ENCODE measurements at places on chromosomes 7 and 10. TPM values are rescaled to one million over a fixed set of nuclear protein-coding genes. Genes with fewer than 3 reads are reported as not detected.

DNA sequence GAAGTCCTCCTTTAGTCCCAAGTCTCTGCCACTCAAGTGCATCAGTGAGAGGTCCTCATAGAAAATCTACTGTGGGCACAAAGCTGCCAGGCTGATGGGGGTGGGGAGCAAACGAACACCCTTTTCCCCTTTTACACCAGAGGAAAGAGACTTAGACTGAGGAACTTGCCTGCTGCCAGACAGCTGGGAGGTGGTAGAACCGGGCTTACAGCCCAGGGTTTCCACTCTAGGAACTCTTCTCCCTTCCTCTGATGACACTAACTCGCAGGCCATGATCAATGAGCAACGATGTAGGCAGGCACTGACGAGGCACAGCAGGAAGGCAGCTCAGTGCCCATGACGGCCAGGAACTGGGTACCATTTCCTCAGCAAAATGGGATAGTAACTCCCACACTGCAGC lies 11.0 kb upstream of the SH2D4B start:
- no peak for DNase-seq

- DNase-seq: peak; percentile 73
Observed at GRCh38 chr10:29691564-29692072, 56.8 kb upstream of the SVIL start.

Gene TASOR2
- total RNA-seq: 72.6 TPM

Gene GNG11
- total RNA-seq: 22.9 TPM

Gene GPR158
- 10.9 TPM for total RNA-seq

Gene XRCC2
- 10.5 TPM for total RNA-seq

Gene PON1
- total RNA-seq: not detected

Gene VGF
- 45.2 TPM for total RNA-seq

DNA sequence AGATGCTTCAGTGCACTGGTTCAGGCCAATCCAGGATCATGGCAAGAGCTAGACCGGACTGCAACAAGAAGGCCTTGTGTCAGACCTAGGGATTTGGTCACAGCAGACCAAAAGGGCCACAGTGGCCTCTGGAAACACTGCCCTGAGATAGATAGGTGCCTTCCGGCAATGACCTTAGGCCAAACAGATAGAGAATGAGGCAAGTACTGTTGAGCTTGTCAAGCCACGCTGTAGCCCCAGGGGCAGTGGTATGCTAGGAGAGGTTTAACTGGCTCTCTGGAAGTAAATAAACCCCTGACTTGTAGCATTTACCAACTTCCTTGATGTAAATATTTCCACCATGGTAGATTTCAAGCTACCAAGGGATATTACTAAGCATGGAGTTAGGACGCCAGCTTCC lies 197.5 kb downstream of the GRID1 start:
- DNase-seq: no peak

DNA sequence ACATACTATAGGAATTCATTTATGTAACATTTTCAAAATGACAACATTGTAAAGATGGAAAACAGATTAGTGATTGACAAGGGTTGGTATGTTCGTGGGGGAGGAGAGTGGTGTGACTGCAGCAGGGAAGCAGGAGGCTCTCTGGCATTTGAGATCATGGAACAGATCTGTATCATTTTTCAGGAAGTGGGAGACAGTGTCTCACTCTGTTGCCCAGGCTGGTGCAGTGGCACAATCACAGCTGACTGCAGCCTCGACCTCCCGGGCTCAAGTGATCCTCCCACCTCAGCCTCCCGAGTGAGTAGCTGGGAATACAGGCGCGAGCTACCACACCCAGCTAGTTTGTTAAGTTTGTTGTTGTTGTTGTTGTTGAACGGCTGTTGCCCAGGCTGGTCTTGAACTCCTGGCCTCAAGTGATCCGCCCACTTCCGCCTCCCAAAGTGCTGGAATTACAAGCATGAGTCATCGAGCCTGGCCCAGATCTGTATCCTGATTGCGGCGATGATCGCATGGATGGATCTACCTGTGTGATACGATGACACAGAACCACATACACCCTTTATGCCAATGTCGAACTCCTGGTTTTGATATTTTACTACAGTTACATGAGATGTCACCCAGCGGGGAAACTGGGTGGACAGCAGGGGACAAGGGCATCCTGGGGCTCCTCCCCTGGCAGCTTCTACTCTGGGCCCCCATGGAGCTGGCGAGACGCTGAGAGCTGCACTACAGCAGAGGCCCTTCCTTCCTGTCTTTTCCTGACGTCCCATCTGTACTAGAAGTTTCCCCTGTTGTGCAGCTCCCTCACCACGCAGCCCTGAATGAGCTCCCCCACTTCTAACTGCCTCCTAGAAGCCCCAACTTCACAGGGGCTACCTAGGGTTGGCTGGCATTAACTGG lies 12.3 kb upstream of the CYTH3 start:
- DNase-seq: peak; percentile 40

Measured in HT1080 (cell line).